Cardiac fibroblast (primary cell): ENCODE measurements at places on chromosomes 11 and 22.
A peak's percentile ranks its signal among the peaks of the same experiment; 100 is the strongest.

DNA sequence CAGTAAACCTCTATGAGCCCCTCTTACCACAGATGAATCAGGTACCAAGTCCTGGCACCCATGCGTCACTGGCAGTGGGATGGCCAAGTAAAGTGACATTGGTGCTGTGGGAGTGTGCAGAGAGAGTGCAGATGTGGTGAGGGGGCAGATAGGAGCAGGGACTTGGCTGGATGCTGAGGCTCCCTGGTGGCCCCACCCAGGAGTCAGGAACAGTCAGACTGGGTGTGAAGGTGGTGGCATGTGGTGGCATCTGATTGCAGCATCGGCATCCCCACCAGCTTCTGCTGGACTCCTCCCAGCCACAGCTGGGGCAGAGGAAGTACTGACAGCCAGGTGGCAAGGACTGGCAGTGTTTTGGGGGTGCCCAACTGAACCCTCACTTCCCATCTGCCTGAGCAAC, 11.4 kb downstream of the DGAT2 start:
- DNase-seq, result no peak

DNA sequence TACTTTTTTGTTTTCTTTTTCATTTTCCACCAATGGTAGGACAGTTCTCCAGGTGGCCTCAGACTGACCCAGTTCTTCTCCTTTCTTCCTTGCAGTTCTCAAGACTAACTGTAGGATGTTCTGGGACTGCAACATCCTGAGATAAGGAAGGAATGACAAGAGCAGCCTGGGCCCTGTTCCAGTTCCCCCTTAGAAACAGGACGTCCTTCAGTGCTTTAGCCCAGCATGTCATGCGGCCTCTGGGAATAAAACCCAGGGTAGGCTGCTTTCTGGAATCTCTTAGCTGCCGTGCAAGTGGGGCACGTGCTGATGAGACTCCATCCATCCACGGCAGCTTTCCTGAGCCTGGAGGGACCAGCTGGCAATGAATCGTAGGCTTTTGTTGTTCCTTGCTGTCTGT, 24.0 kb upstream of the CADM1 start:
- DNase-seq, result no peak

GRCh38 chr11:27688076-27688475, 12.2 kb downstream of the BDNF start:
- no peak for DNase-seq

DNA sequence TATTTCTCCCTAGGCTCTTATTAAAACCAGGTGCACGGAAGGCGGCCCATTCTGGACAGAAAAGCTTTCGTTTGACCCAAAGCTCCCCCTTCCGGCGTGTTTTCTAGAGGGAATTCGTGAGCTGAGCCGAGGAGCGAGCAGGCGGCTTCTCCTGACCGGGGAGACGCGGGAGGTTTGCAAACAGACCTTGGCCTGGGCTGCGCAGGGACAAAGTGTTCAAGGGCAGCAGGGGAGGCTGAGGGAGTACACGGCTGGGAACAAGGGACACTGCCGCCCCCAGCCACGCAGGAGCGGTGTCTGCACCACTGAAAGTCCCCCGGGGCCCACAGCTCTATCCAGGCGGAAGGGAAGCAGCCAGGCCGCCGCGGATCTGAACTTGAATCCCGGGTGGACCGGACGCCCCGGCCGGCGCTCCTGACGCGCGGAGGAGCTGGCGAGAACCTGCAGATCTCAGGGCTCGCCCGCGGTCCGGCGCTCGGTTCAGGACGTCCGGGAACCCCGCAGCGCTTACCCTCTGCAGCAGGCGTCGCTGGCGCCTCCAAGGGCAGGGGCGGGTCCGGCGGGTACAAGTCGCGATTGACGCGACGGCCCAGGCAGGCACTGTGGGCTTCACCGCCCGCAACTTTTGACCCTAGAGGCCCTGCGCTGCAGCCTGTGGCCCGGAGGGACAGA, 101.9 kb downstream of the WT1 start:
- peak; percentile 61 for DNase-seq

DNA sequence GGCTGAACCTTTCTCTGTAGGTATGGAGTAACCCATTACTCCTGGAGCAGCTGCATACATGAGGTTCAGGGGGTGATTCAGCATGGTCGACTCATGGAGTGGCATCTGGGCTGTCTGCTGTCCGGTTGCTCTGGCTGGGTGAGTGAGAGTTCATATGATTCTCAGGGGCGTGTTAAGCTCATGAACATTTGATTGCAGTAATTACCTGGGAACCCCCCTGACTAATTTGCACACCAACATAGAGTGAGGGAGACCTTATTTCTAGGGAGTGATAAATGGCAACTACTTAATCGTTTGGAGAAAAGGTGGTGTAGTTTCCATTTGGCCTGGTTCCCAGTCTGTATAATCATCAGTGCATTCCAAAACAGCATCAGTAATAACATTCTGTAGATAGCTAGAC, 661.9 kb downstream of the ETS1 start:
- DNase-seq, result no peak
